ENCODE measurements at places on chromosomes 11 and 22. TPM values are rescaled to one million over a fixed set of nuclear protein-coding genes. Genes with fewer than 3 reads are reported as not detected.

The DEFB131B gene
- not detected for total RNA-seq

The OR52E8 gene
- not detected for total RNA-seq

GRCh38 chr11:124605719-124606118 lies 5.5 kb upstream of the PANX3 start:
- DNase-seq, result no peak

The FLRT1 gene
- 0.24 TPM for total RNA-seq

- DNase-seq, result no peak
Measured at GRCh38 chr11:17287058-17287457, 10.5 kb downstream of the NUCB2 start.

The OR51E2 gene
- not detected for total RNA-seq

DNA sequence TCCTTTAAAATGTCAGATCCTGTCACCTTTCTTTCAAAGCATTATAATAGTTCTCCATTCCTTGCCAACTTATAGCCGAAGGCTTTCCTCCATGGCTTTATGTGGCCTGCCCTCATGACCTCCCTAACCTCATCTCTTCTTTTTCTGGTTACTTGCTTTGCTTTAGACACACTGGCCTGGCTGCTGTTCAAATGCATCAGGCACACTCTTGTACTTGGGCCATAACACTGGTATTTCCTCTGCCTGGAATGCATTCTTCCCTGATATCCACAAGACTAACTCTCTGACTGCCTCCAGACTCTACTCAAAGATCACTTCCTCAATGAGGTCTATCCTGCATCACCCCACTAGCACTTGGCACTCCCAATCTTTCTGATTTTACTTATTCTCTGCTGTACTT lies 710.3 kb downstream of the KCNA4 start:
- DNase-seq, result no peak

The INPP5J gene
- total RNA-seq, result 17.9 TPM

The FOLH1 gene
- not detected for total RNA-seq

DNA sequence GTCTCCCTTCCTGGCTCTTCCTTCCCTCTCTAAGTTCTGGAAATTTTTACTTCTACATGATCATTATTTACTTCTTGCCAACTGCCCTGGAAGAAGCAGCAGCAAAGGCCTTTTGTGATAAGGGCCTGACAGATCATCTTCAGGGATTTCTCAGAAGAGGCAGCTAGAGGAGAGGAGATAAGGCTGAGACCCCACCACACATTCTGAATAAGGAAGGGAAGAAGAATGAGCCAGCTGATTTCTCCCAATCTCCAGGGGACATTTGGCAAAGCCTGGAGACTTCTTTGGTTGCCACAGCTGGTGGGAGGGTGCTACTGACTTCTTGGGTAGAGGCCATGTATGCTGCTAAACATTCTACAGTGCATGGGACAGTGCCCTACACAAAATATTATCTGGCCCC lies 122.4 kb upstream of the OR9Q1 start:
- DNase-seq, result no peak

The OVCH2 gene
- 0.33 TPM for total RNA-seq

- no peak for DNase-seq
Measured at GRCh38 chr11:17672469-17672868, 46.9 kb upstream of the MYOD1 start.

The MMP1 gene
- total RNA-seq, result 0.24 TPM

The ELFN2 gene
- total RNA-seq, result 0.36 TPM

The MOGAT2 gene
- not detected for total RNA-seq

The LRRC74B gene
- total RNA-seq, result 0.40 TPM

GRCh38 chr11:76480241-76480640 lies 35.4 kb downstream of the EMSY start:
- no peak for DNase-seq

DNA sequence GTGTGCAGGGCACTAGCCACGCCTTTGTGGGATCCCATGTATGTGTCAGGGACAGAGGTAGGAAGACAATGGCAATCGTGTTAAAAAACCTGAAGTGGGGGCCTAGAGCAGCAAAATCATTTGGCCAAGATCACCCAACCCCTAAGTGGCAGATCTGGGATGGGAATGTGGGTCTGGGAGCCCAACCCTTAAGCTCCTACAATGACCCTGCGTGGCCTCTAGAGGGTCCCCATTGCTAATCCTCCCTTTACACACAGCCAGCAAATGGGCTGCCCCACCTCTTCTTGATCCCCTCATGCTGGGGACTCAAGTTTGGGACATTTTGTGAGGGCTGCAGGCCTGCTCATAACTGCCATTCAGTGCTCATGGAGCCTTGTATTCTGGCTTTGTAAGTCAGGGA lies 73.2 kb upstream of the SUSD2 start:
- DNase-seq, result no peak

GRCh38 chr11:80783561-80783960 lies 1342.7 kb upstream of the TENM4 start:
- no peak for DNase-seq

The FREY1 gene
- total RNA-seq, result 2.8 TPM

GRCh38 chr11:10490398-10491241 lies 35.6 kb downstream of the AMPD3 start:
- DNase-seq, result no peak
